NCI-H1930 (cell line): ENCODE measurements at places on chromosomes 7 and 10.

DNA sequence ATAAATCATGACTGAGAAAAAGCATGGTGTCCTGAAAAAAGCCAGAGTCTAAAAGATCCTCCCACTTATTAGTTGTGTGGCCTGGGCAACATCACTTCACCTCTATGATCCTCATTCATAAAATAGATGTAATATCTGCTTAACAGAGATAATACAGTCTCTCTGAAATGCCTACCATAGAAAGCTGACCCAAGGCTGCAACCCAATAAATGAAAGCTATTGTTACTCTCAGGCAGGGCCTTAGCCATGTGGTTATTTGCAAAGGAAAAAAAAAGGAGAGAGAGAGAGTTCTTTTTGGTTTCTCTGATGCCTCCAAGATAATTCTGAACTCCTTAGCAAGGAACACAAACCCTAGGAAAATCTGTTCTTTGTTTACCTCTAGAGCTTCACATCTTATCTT, 7.9 kb downstream of the FAM13C start:
- no peak for DNase-seq

DNA sequence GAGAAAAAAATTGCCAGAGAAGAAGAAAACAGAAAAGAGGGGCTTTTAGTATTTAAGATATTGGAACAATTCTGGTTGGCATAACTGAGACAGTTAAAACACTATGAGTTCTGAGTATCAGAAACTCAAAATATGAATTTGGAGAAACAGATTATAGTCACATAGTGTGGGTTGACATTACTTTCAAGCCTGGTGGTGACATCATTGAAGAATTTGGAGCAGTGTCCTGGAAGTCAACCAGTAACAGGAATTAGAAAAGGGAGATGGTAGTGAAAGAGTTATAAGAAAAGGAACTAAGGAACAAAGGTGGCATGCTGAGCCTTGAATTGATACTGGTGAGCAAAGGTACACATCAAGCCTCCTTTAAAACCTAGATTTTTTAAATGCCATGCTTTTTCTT, 88.2 kb downstream of the ZNF438 start:
- no peak for DNase-seq

GRCh38 chr10:72328045-72328828, 26.5 kb downstream of the DNAJB12 start:
- DNase-seq: no peak

DNA sequence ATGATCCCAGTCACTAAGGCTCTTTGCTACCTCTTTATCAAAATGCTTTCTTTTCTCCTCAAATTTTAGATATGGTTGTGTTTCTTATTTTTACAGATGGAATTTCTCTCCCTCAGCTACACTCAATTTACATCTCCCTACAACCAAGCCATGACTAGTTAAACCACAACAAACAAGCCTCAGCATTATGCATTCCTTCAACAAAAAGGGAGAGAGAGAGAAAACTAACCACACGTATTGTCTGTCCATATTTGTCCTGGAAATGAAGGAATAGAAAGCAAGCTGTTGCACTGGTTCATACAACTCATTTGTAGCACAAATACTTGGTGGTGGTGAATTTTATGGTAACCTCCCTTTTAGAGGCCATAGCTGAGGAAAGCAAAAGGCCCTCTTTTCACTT, 286.4 kb downstream of the AHR start:
- DNase-seq: no peak

GRCh38 chr10:23413629-23414089, 25.2 kb upstream of the OTUD1 start:
- no peak for DNase-seq

DNA sequence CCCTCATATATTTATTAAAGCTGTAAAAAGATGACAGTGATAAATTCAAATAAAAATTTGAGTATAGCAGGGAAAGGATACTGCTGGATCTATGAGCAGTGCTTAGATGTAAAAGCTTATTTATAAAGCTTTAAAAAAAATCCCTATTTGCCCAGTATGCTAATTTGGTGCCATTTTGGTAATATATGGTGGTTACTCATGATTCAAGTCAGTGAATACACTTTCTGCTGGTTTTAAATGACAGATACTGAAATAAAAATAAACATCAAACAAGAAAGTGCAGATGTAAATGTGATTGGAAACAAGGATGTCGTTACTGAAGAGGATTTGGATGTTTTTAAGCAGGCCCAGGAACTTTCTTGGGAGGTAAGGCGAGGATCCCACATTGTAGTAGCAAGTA, 134.4 kb upstream of the SAMD8 start:
- DNase-seq: no peak
